ENCODE measurements at places on chromosomes 1 and 21.

- DNase-seq, result no peak
Observed at GRCh38 chr1:112558634-112559033, 49.9 kb downstream of the WNT2B start.

- no peak for DNase-seq
Observed at GRCh38 chr1:185322636-185323035, 5.6 kb upstream of the IVNS1ABP start.

- DNase-seq, result no peak
Observed at GRCh38 chr1:20281801-20282200, 8.9 kb upstream of the VWA5B1 start.

GRCh38 chr1:241639623-241640148, 483 bp downstream of the CHML start:
- DNase-seq, result no peak

GRCh38 chr1:245211035-245211749, 56.4 kb downstream of the KIF26B start:
- DNase-seq, result no peak

GRCh38 chr1:111827946-111828345, 72.2 kb downstream of the DDX20 start:
- no peak for DNase-seq

DNA sequence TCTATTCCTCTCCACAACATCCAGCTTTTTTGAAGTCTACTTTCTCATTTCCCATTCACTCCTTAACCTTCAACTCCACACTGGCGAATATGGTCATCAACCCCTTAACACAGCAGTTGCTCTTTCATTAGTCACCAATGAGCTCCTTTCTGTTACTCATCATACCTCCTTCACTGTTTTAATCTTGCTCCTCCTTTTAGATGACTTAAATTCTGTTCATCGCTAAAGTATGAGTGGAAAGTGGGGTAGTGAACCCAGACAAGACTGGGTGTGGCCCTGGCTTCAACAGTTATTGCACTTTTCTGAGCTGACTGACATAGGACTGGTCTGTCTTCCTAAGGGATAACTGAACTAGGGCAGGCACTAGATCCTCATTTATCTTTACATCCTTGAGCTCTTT, 51.3 kb downstream of the AKT3 start:
- no peak for DNase-seq

DNA sequence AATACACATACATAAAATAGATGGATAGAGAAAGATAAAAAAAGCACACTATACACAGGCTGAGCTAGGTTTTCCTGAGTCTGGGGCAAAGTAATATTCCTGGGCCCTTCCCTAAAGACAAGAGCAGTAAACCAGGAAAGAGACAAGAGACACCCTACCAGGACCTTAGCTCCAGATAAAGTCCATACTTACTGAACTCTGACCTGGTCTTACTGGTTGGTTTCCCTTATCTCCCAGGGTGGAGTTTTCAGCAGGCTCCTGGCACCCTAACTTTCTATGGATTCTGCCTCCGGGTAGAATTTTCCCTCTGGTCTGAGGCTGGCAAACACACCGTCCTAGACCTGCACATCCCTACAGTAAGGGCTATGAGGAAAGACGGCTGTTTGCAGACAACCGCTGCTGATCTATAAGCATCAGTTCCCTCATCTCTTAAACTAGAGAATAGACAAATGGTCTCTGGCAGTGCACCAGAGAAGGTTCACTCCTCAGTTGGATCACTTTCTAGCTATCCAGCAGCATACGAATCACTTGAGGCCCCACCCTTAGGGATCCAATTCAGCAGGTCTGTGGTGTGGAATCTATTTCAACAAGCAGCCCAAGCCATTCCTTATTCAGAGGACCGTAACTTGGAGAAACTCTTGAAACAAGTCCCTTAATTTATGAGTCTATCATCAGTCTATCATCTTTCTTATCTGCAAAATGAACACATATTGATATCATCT, 52.0 kb downstream of the ARHGEF11 start:
- DNase-seq, result no peak

All from CD4-positive, alpha-beta T cell treated with Interleukin-4 for 1 hour (primary cell).